NCI-H1092 (cell line): ENCODE measurements at places on chromosomes 6 and 20.

- DNase-seq = no peak
Measured at GRCh38 chr6:2432292-2432691, 186.9 kb upstream of the GMDS start.

DNA sequence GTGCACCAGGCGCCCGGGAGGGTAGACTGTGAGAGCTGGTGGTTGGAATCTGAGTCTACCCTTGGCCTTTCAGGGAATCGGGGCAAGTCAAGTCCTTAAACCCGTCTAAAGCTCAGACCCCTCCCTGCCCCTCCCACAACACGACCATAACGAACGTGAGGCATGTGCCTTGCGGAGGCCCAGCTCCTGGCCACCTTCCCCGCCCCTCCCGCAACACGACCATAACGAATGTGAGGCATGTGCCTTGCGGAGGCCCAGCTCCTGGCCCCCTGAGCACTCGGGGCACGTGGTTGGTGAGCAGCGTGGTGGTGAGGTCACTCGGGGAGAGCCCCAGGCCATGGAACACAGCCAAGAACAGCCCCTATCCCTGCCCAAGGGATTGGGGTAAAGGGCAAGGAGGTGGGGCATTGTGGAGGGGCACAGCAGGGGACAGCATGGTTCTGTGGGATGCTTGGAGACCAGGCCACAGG, 132.2 kb downstream of the TAF4 start:
- DNase-seq = no peak

- DNase-seq = no peak
Measured at GRCh38 chr6:155319902-155320301, 5.6 kb upstream of the TFB1M start.

DNA sequence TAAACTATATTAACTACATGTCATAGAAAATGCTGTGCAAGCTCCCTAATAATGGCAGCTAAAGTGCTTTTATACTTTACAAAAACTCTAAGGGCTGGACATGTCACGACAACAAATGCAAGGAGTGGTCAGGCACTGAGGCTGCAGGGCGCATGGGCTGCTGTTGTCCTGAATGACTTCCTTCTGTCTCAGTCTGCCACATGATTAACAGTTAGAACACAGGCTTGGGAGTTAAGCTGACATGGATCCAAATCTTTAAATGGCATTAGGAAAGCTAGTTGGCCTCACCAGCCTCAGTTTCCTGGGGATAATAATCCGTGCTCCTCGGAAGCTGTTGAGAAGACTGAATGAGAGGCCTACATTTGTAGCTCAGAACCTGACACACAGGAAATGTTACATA, 57.4 kb downstream of the PREP start:
- no peak for DNase-seq

DNA sequence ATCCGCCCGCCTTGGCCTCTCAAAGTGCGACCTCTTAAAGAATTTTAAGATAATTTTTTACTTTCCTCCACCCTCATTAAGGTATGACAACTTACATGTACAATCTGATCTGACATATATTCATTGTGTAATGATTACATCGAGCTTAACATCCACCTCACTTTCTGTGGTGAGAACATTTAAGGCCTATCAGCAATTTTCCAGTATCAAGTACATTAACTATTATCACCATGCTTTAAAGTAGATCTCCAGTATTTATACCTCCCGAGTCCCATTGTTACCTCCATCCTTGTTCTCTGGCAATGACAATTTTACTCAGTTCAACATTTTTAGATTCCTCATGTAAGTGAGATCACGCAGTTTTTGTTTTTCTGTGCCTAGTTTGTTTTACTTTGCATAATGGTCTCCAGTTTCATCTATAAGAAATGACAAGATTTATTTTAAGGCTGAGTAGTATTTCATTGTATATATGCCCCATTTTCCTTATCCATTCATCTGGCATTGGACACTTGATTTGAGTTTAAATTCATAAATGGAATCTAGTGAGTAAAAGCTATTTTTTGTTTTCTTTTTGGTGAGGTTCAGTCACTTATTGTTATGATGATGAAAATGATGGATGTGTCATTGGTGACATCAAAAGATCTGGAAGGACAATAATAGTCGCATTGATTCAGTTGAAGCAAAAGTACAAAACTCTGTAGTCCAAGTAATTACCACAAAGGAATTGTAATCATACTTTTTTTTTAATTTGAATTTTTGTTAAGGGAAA, 87.0 kb downstream of the OR2B2 start:
- DNase-seq = no peak

DNA sequence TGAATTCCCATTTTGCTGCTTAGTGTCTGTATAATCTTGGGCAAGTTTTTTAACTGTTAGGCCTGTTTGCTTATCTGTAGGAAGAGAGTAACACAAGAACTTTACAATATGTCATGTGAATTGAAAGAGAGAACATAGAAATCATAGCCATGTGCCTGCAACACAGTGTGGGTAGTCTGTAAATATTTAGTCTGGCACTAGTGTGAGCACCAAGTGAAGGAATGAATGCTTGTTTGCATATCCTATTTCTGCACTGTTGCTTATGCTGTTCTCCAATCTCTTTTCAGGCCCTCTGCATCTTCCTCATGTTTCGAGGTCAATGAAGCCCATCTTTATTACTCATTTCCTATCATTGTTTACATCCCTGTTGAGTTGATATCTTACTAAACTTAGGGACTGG, 49.2 kb downstream of the CBFA2T2 start:
- no peak for DNase-seq

- DNase-seq = no peak
Measured at GRCh38 chr6:142240179-142240578, 61.6 kb upstream of the ADGRG6 start.

DNA sequence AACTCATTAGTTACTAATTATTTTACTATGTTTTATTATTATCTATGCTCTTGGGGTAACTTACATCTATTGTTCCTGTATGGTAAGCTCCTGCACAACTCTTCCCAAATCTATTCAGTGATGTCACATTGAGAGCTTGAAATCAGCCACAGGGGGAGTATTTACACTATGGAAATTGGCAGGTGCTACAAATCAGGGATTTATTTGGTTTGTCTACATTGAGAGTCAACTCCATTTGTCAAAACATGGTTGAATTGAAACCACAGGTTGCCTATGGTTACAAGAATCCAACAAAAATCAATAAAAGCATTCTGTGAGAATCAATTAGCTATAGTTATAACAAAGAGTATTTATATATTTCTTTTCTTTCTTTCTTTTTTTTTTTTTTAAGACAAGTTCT, 3.9 kb upstream of the FITM2 start:
- DNase-seq = no peak

DNA sequence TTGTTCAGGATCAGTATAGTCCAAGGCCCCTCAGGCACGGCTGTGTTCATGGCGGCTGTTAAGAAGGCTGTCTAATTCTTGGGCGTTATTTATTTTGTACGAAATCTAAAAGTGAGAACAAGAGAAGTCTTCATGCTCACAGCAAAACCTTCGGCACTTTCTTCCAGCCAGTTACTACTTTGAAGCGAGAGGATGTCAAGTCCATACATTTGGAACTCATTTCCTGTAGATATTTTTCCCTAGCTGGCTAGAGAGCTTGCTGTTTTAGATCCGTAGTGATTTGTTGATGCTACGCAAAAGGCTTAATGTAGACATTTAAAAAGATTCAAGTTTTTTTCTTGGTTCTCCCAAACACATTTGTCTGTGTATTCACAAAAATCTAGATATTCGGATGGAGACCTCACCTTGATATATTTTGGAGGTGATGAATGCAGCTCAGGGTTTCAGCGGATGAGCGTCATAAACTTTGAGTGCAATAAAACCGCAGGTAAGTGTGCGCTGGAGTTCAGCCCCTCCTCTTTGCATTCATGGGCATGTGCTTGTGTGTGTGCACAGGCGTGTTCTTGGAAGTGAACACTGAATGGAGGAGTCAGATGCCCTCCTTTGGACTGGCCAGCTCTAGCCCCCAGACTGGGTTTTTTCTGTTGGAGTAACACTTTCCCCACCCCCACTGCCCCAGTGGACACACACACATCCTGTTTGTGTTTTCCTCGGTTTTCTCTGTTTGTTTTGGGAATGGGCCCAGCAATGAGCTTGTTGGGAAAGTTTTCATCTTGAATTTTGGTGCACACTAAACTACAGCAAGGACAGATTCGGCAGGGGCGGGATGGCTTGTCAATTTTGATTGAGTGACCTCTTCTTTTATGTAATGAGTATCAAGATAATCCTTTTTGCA, 65.4 kb downstream of the IGF2R start:
- DNase-seq = no peak

- no peak for DNase-seq
Measured at GRCh38 chr20:41870869-41871462, 252.8 kb upstream of the CHD6 start.

GRCh38 chr6:88047510-88048150, at the start of gene SPACA1:
SPACA1 (plus strand) TSS chr6:88047841; CDS start chr6:88047906, 65 bp downstream.
- no peak for DNase-seq

DNA sequence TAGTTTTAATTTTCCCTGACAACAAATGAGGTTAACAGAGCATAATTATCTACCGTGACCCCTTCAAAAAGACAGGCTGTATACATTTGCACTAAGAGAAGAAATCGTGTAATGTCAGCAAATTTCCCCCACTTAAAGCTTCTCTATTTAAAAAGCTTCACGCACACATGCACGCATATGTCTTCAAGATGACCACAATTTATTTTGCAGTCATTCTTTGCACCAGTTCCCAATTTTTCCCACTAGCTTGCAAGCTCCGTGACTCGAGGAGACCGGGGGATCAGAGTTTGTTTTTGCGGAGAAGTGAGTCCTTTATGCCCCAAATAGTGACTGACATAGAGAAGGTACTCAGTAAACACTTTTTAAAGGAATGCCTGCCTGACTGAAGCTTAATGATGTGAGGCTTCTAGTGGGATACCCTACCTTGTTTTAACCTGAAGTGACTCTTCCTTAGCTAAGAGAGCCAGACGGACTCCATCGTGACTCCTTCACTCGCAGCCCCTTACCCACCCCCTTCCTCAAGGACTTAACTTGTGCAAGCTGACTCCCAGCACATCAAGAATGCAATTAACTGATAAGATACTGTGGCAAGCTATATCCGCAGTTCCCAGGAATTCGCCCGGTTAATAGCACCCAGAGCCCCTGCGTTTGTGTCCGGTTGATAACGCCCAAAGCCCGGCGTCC, 9.3 kb upstream of the NQO2 start:
- no peak for DNase-seq

DNA sequence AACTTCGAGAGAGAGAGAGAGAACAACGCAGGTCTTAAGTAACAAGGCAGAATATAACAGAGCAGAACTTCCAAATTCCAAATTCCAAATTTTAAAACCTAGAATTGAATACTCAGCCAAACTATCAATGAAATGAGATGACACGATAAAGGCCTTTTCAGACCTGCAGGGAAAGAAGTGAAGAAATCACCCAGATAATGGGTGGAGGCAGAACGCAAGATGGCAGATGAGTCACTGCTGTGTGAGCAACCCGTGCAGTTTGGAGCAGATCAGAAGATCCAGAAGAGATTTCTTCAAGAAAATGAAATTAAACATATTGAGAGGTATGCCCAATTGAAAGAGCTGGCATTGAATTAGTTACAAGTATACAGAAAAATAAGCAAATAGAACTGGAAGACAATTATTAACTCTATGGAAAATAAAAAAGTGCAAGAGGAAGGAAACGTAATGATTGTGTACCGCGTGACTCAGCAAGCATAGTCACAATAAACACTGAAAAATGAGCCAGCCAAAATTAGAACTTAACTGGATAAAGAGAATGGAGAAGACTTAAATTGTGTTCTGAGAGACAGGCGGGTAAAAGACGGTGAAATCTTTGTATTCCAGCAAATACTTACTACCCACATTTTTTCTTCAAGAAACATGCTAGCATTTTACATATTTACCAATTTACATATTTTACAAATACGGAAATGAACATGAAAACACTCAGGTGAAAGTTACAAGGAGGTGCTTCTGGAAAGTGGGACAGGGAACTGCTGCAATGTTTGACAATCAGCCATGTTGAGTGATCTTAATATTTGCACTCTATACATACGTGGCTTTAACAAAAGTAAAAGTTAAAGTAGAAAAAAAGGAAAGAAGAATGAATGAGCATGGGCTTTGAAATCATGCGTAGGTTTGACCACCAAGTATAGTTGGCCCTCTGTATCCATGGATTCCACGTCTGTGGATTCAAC, 87.9 kb upstream of the CDYL start:
- no peak for DNase-seq

- no peak for DNase-seq
Measured at GRCh38 chr6:25332655-25333071, 53.5 kb downstream of the CARMIL1 start.

GRCh38 chr6:112291161-112291762, 36.9 kb upstream of the LAMA4 start:
- no peak for DNase-seq

GRCh38 chr6:111566873-111567517, 38.7 kb downstream of the TRAF3IP2 start:
- DNase-seq = peak; percentile 76

GRCh38 chr6:137496909-137497720, 2.9 kb upstream of the OLIG3 start:
- no peak for DNase-seq

DNA sequence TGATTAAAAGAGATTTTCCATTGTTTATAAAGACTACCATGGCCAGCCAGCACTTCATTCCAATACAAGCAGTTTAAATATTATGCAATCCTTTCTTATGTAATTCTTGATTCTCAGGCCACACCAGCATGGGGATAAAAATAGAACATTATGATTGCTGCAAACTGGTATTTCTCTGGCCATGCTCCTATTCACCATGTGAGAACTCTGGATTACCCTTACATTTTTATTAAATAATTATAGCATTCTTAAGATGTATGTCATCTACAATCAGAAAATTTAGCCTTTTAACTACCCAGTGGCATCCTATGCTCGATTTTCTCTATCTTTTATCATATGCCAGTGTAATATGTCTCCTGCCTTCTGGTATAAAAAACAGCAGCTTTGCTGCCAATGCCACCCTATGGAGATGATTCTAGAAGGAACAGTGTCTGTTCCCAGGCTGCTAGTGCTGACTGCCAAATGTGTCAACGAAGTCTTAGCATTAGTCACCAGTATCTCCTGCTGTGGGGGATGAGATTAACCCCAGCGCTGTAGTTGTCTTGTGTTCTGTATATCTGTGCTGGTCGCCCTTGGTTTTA, 501.4 kb downstream of the BCKDHB start:
- DNase-seq = no peak

DNA sequence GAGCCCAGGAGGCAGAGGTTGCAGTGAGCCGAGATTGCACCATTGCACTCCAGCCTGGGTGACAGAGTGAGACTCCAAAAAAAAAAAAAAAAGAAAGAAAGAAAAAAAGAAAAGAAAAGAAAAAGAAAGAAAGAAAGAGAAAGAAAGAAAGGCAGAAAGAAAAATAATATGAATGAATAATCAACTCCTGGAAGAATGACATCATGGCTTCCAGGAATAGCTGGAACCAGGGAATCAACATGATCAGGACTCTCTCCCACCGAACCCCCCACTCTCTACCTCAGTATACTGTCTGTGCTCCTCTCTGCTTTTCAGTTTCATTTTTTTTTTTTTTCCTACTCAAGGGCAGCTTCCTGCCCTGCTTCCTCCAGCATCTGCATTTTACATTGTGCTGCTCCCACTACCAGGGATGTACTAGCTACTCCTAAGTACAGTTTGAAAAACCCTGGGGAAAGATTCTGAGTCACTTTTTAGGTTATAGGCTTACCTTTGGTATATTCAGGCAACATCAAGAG, 19.7 kb upstream of the MTCL3 start:
- no peak for DNase-seq

GRCh38 chr6:120320481-120321162, 971.1 kb upstream of the MAN1A1 start:
- DNase-seq = no peak
